Renal cortical epithelial cell (primary cell): ENCODE measurements at places on chromosomes 16 and 17.

GRCh38 chr17:31404028-31404949 is 12.8 kb downstream of the RAB11FIP4 start:
- DNase-seq: no peak

GRCh38 chr17:58811290-58811689 is 55.6 kb downstream of the PPM1E start:
- no peak for DNase-seq

DNA sequence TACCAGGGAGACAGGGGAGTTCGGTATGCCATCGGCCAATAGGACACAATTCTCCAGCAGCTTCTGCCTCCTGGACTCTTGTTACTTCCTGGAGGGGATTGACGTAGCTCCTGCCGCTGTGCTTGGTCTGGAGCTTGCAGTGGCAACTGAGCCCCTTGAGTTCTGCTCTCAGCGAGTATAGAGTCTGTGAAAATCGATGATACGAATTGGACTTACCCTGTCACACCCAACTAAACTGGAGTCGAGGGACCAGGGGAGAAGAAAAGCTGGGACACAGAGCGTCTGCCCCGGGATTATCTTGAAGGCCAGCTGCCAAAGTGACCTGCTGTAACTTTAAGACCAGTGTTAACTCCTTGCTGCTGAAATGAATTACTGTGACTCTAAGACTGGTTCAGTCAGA is 22.2 kb downstream of the SEC14L1 start:
- no peak for DNase-seq

DNA sequence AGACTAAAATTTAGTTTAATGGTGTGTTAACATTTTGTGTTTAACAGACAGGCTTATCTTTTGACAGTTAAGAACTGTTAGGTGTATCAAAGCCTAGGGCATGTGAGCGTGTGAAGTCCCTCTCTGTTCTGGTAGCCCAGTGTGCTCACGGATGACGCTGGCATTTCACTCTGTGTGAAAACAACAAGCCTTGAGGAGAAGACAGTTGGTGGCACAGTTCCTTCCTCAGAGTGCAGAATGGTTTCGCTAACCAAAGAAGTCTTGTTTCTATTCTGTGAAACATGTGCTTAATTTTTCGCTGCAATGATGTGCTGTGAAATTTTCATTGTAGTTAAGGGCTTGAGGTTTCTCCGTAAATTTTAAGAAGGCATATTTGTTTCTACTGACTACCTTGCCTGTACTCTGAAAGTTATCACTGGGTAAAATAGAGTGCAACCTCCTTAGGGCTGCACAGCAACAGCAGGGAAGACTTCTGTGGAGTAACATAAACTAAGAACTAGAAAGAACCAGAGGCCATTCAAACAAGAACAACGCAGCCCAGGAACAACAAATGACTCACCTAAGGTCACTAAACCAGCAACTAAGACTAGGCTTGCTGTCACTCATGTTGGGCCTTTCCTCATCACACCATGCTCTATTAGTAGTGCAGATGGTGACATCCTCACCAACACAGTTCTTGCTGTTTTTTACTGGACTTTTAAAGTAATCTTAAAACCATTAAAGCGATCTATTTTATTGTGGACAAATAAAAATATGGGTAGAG is 33.4 kb downstream of the BRD7 start:
- no peak for DNase-seq

GRCh38 chr16:543301-544164 is 16.0 kb downstream of the CAPN15 start:
- no peak for DNase-seq
